ENCODE measurements at places on chromosomes 7 and 10. TPM values are rescaled to one million over a fixed set of nuclear protein-coding genes. Genes with fewer than 3 reads are reported as not detected.

DNA sequence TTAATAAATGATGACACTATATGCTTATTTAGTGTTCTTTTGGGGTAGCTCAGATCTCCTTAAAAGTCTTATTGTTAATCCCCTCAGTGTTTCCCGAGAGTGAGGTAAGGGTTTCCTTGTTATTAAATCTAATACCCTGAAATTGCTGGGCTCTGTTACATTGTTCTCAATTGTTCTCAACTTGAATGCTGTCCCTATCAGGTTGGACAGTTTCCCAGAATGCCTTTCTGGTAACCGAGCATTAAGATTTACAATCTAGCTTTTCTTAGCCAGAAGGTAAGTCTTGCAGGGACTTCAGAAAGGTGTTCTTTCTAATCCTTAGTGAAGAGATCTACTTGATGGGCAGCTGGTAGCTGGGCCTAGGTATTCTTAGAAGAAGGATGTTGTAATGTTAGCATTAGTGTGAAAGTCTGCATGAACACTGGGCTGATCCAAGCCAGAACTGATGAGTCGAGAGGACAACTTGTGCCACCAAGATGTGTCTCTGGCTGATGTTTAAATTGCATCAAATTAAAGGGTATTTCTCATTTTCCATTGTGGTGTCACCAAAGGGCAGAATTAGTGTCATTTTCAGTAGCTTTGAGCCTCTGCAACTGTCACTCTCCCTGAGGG is 89.9 kb downstream of the SND1 start:
- no peaks in the 10 kb centered on the region for H3K27me3 ChIP-seq
- no peaks in the 10 kb centered on the region for H3K36me3 ChIP-seq
- peak; percentile 29 for DNase-seq
- no peak overlapping the region for H3K27ac ChIP-seq
- no peaks in the 10 kb centered on the region for H3K4me1 ChIP-seq

The RABGEF1 gene
- total RNA-seq: 14.4 TPM

DNA sequence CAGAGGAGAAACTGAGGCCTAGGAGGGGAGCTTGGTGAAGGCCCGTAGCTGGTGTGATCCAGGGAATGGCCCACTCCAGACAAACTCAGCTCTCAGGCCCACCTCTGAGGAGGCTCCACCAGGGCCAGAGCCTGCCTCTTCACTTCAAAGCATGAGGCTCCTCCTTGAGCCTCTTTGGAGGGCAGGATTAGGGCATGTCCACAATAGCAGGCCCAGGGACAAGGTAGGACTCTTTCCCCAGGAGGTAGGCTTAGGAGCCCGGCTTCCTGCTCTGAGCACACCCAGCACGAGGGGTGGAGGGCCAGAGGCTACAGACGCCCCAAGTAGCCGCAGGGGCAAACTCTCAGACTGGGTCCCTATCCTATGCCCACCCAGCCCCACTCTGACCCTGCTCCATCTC is 164.6 kb upstream of the ZMIZ1 start:
- H3K4me1 ChIP-seq: no peaks in the 10 kb centered on the region
- H3K36me3 ChIP-seq: no peaks in the 10 kb centered on the region
- no peak for DNase-seq
- no peak overlapping the region for H3K4me3 ChIP-seq
- H3K27me3 ChIP-seq: no peaks in the 10 kb centered on the region
- H3K27ac ChIP-seq: no peak overlapping the region

DNA sequence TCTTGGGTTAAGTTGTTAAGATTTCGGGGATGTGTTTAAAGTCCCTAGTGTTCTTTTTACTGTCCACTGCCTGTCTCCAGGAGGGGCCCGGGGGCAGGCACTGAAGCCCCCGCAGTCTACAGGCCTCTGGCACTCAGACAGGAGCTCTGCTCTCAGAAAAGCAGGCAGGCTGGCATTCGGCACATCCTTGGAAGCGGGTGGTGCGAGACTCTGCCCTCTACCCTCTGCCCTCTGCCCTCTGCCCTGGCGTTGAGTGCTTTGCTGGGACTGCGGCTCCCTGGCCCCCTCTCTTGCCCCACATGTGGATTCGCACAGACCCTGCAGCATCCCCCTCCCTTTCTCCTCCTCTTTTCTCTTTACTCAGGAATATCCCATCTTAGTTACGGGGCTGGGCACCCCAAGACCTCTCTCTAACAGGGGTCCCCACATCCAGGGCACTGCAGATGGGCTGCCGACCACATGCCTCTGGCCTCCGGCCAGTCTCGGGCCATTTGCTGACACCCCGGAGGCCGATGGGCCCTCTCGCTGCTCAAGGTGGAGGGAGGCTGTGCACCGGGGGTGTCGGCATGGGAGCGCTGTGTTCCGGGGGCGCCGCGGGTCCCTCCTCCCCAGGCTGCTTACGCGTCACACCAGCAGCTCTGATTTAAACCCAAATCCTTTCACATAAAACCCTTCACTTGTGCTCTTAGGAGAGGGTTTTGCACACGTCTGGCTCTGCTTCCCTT is 479.9 kb downstream of the DNAJB6 start:
- no peaks in the 10 kb centered on the region for H3K27me3 ChIP-seq
- H3K4me1 ChIP-seq: no peaks in the 10 kb centered on the region
- H3K4me3 ChIP-seq: no peak overlapping the region
- DNase-seq: no peak
- H3K27ac ChIP-seq: no peak overlapping the region

GRCh38 chr7:121513105-121513504 is 117.0 kb upstream of the FAM3C start:
- DNase-seq: peak; percentile 59
- peaks cover 4% of the 10 kb centered on the region for H3K4me1 ChIP-seq

The EFCAB10 gene
- not detected for total RNA-seq

The NUDT5 gene
- 89.0 TPM for total RNA-seq

DNA sequence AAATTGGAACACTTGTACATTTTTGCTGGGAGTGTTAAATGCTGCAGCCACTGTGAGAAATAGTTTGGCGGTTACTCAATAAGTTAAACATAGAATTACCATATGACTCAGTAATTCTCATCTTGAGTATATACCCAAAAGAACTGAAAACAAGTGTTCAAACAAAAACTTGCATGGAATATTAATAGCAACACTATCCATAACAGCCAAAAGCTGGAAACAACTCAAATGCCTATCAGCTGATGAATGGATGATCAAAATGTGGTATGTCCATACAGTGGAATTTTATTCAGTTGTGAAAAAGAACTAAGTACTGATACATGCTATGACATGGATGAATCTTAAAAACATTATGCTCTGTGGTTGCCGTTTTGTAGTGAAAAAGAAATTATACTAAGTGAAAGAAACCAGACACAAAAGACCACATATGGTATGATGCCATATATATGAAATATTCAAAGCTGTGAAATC is 63.0 kb upstream of the SP4 start:
- no peak overlapping the region for H3K4me3 ChIP-seq
- H3K27me3 ChIP-seq: no peaks in the 10 kb centered on the region
- H3K4me1 ChIP-seq: peaks cover 17% of the 10 kb centered on the region
- H3K36me3 ChIP-seq: no peaks in the 10 kb centered on the region

DNA sequence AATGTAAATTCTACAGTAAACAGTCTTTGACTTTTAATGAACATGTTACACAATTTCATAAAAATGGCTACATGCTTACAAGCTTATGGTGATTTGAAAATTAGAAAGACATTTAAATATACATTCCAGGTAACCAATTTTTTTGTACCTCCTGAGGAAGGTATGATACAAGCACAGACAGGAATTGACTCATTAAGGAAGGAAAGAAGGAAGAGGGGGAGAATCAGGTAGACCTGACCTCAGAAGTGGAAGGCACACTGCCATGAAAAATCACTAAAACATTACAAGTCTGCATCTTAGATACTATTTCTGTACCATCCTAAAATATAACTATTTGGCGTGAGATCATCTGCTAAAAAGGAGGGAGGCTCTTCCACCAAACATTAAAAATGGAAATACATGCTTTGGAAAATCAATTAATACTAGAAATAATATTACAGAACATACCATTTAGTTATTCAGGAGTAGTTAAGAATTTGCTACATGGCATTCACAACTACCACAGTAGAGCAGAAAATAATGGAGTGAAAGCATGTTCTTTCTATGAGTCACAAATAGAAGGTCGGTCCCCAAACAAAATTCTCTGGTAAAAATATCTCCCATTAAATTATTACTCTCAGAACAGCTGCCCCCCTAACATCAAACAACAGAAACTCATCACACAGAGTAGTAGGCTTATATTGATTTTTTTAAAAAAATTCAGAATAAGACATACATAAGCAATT is 15.2 kb downstream of the RAB11FIP2 start:
- no peak overlapping the region for H3K4me3 ChIP-seq
- H3K36me3 ChIP-seq: peaks cover 3% of the 10 kb centered on the region
- no peak for DNase-seq
- no peak overlapping the region for H3K27ac ChIP-seq
- no peaks in the 10 kb centered on the region for H3K27me3 ChIP-seq
- H3K4me1 ChIP-seq: peaks cover 3% of the 10 kb centered on the region

GRCh38 chr7:17623546-17624185 is 316.6 kb downstream of the SNX13 start:
- H3K27me3 ChIP-seq: no peaks in the 10 kb centered on the region
- H3K36me3 ChIP-seq: no peaks in the 10 kb centered on the region
- no peak overlapping the region for H3K4me3 ChIP-seq
- H3K27ac ChIP-seq: no peak overlapping the region
- DNase-seq: no peak
- no peaks in the 10 kb centered on the region for H3K4me1 ChIP-seq

The DMBT1 gene
- total RNA-seq: not detected

DNA sequence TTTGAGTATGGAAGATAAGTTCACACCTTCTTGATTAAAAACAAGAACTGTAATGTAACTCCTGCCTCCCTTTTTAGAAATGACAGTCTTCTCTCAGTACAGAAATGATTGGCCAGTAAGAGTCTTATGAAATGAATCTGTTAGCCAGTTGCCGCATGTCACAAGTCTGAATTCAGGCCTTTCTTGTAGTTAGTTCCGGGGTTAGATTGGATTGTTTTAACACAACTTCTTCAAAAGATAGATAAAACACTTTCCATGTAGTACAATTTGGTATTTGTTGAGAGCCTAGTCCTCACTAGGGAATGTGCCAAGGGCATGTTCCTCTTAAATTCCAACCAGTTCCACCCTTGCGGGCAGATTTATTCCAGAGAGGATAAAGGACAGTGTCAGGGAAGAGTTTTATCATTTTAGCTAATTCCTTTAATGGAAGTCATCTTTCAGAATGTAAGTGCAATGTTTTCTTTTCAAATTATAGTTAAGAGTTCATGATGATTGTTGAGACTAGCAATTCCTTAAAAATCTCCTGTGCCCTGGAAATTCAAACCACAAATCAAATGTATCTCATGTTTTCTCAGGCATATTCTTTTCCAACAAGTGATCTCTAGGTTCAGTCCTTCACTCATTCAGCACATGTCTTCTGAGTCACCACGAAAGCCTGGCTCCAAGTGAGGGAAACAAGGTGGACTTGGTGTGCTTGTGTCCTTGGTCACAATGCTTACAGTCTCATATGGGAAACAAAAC is 4.1 kb downstream of the FHIP2A start:
- peak; percentile 64 for DNase-seq
- H3K4me3 ChIP-seq: no peak overlapping the region
- H3K4me1 ChIP-seq: peaks cover 36% of the 10 kb centered on the region

DNA sequence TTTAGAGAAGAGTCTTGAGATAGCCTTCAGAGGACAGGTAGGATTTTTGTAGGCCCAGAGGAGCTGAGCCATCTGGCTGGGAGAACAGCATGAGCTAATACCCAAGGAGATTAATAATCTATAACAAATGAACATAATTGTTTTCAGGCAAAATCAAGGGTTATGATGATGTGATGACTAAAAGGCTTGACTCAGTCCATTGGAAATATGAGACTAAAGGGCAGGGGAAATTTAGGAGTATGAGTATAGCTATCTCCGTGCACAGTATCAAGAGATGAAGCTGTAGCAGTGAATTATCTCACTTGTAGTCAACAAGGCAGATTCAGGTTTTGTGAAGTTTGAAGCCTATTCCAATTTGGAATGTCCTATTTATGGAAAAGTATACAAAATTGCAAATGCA is 40.1 kb downstream of the CSTF2T start:
- no peaks in the 10 kb centered on the region for H3K4me1 ChIP-seq
- H3K36me3 ChIP-seq: no peaks in the 10 kb centered on the region
- no peak overlapping the region for H3K27ac ChIP-seq
- H3K27me3 ChIP-seq: no peaks in the 10 kb centered on the region

The HECW1 gene
- total RNA-seq: not detected

- H3K27me3 ChIP-seq: no peaks in the 10 kb centered on the region
- peak; percentile 39 for DNase-seq
- no peak overlapping the region for H3K4me3 ChIP-seq
These were observed 34.1 kb downstream of the SEM1 start for GRCh38 chr7:96675548-96675947.

- DNase-seq: no peak
- no peaks in the 10 kb centered on the region for H3K4me1 ChIP-seq
- H3K27me3 ChIP-seq: no peaks in the 10 kb centered on the region
These were observed 46.2 kb downstream of the NOC3L start for GRCh38 chr10:94316560-94316959.

- H3K36me3 ChIP-seq: no peaks in the 10 kb centered on the region
- H3K27me3 ChIP-seq: no peaks in the 10 kb centered on the region
- peak; percentile 70 for DNase-seq
- no peaks in the 10 kb centered on the region for H3K4me1 ChIP-seq
- no peak overlapping the region for H3K27ac ChIP-seq
- no peak overlapping the region for H3K4me3 ChIP-seq
These were observed 87.8 kb downstream of the BTRC start for GRCh38 chr10:101441541-101442455.

The GPC2 gene
- 17.5 TPM for total RNA-seq

- H3K4me3 ChIP-seq: no peak overlapping the region
- no peaks in the 10 kb centered on the region for H3K4me1 ChIP-seq
- no peaks in the 10 kb centered on the region for H3K27me3 ChIP-seq
- DNase-seq: no peak
- H3K27ac ChIP-seq: no peak overlapping the region
These were observed 109.5 kb downstream of the GFRA1 start for GRCh38 chr10:116163333-116164131.

The ERVW-1 gene
- total RNA-seq: not detected
